ENCODE measurements at places on chromosomes 5 and 9.

GRCh38 chr5:171596391-171596878 lies 177.0 kb downstream of the FGF18 start:
- DNase-seq, result peak; percentile 88

DNA sequence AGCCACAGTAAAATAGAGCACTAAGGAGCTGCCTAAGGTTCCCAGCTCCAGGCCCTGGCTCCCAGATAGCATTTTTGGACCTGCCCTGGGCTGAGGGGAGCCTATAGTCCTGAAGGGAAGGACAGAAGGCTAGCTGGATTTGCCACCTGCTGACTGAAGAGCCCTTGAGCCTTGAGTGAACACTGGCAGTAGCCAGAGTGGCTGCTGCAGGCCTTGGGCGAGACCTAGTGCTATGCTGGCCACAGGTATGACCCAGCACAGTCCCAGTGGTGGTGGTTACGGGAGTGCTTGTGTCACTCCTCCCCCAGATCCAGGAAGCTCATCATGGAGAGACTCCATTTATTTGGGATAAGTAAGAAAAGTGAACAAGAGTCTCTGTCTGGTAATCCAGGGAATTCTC lies 10.3 kb upstream of the STX17 start:
- no peak for DNase-seq

DNA sequence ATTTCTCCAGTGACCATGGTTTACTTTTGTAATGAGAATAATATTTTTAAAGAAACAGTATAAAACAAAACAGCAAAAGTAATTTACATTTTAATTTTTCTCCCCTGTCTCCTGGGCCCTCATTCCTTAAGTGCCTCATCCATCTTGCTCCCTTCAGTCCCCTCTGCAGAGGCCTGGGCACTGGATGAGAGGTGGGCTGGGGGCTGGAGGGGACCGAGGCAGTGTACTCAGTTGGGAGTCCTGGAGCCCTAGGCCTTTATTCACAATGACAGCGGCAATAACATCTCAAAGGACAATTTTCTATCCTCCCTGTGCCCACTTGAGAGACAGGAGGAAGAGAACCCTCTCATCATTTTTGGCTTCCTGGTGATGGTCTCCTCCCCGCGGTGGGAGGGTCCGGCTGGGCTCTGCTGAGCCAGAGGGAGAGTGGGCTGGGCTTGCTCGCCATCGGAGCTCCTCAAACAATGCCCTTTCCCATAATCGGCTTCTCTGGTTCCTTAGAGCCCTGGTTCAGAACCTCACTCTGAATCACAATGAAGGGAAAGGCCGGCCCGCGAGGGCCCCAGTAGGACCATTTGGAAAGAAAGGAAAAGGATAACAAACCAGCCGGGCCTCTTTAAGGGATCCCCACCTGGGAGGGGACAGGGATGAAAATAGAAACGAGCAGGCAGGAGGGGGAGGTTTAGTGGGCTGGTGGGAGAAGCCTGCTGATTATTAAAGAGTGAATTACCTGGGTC lies 9.7 kb upstream of the SMIM32 start:
- peak; percentile 20 for DNase-seq

DNA sequence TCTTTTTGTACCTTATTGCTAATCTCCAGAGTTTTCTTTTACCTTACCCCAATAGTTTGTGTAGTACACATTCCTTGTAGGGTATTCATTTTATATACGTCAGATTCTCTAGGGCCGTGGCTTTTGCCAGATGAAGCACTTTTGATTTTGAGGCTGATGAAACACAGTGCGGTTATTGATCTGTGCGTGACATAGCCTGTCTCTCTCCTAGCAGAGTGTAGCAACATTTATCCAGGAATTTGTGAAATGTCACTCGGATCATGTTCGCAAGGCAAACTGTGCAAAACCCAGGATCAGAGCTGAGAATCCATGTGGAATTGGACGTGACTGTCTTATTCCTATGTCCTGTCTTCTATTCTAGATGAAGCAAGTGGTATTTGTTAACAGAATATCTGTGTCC lies 142.0 kb upstream of the SH3GL2 start:
- DNase-seq, result no peak

GRCh38 chr5:115325296-115325959 lies 29.0 kb upstream of the CCDC112 start:
- DNase-seq, result no peak

DNA sequence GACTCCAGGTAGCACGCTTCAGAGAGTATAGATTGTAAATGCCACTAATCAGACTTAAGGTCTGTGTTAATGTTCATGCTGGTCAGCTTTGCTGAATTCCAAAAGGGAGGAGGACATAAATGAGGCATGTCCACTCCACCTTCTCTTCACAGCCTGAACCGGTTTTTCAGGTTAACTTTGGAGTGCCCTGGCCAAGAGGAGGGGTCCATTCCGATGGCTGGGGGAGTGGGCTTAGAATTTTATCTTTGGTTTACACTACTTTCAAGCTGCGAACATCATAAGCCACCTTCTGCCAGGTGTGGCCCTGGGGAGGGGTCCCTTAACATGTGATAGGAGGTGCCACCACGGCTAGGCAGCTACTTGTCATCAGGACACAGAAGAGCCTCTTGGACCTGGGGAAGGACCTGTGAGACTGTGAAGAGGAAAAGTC lies 24.2 kb downstream of the ABO start:
- DNase-seq, result no peak
